Mucosa of gallbladder (tissue), 1 donor: ENCODE measurements at places on chromosomes 1 and 21. TPM values are rescaled to one million over a fixed set of nuclear protein-coding genes. Genes with fewer than 3 reads are reported as not detected.

Gene TFF3
- total RNA-seq, result 1,342 TPM

Gene KIRREL1
- total RNA-seq, result 26.8 TPM

Gene CRB1
- total RNA-seq, result 0.06 TPM

Gene C1orf87
- total RNA-seq, result not detected

DNA sequence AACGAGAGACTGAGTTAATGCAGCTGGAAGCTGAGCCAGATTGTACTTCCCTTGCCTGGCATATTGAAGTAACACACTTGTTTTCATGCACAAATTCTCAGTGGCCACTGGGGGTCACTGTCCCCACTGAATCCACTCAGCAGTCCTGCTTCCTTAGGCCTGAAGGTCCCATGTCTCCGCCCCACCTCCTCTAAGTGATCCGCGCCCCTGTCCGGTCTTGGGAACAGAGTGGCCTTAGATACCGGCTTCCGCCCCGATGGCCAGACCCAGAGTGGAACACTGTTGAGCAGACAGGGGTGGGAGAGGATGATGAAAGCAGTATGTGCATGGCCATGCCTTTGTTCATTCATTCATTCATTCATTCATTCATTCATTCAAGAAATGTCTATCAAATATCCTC is 34.8 kb downstream of the CHAF1B start:
- peak; percentile 81 for DNase-seq

DNA sequence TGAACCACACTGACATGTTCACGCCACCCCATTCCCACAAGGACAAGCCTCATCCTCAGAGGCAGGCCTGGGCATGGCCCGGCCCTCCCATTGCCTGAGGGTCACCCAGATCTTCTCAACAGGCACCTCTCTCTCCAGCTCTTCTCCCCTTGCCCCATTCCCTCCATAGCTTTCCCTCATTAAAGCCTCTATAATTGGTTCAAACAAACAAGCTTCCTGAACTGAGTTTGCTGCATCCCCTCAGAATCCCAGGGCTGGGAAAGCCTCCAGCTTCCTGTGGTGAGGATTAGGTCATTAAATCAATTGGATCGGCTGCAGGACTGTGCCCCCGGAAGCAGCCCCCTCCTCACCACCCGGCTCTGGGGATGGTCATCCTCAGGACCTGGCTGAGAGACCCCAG is 18.9 kb downstream of the CTNNBIP1 start:
- no peak for DNase-seq

DNA sequence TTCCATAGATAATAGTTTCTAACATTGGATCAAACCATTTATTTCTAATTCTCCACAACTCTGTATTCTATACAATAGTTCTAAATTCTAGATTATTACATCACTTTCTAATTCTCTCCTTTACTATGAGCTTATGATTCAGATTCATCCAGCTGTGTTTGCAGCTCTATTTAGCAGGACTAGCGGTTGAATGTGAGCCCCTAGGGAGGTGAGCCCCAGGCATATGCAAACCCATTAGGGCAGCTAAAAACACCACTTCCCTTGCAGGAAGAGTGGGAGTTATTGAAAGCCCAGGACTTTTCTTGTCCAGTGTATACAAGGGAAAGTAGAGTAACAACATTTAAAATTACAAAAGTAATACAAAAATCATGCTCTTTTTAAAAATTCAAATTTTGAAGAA is 56.9 kb downstream of the KRTAP19-8 start:
- DNase-seq, result no peak

DNA sequence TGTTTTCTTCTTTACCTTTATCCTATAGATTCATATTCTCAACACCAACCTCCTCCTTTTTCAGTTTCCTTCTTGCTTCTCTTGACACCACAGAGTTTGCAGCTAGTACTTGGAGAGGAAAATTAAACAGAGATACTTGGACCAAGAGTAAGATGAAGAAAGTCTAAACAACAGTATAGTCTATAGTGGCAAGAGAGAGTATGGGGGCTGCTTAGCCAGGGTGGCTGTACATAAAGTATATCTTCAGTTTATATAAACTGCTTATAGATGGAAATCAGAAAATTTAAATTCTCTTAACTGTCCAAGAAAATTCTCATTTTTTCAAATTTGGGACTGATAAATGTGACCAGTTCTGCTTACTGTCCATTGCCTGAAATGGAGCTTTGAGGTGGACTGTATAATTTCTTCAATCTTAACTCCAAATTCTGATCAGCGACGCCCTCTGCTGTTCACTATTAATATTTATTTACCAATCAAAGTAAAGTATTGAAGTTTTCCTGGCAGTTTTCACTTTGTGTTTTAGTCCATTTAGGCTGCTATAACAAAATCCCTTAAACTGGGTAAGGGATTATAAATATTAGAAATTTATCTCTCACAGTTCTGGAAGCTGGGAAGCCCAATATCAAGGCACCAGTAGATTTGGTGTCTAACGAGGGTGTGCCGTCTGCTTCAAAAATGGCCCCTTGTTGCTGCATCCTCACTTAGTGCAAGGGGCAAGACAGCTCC is 14.8 kb upstream of the METTL18 start:
- no peak for DNase-seq

- DNase-seq, result no peak
Measured at GRCh38 chr21:33972539-33972938, 56.9 kb upstream of the ATP5PO start.

DNA sequence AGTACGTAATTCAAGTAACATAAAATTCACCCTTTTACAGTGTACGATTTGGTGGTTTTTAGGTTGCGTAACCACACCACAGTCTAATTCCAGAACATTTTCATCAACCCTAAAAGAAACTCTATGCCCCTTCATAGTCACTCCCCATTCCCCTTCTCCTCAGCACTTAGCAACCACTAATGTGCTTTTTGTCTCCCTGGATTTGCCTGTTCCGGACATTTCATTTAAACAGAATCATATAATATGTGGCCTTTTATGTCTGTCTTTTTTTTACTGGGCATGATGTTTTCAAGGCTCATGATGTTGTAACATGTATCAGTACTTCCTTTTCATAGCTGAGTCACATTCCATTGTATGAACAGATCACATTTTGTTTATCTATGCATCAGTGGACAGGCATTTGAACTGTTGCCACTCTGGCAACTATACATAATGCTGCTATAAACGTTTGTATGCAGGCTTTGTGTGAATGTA is 20.8 kb downstream of the OBSCN start:
- no peak for DNase-seq

- no peak for DNase-seq
Measured at GRCh38 chr21:20902998-20903397, 95.2 kb upstream of the NCAM2 start.

GRCh38 chr1:27027575-27028250 is 15.1 kb upstream of the TENT5B start:
- no peak for DNase-seq

DNA sequence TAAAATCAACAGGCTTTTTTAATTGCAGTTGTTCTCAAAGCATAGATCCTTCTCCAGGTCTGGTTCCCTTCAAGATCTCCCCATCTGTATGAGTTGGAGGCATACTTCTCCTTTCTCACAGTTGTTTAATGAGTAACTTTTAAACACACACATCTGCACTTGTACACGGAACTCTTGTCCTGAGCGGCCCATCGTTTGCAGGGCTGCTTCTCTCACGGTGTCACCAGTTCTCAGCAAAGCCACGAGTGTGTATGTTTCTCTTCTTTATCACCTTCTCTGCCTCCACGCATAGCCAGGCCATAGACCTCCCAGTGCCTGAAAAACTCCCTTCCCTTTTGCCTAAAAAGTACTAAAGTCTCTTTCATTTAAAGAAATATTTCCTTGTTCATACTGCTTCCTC is 68.7 kb upstream of the ROR1 start:
- DNase-seq, result peak; percentile 19

DNA sequence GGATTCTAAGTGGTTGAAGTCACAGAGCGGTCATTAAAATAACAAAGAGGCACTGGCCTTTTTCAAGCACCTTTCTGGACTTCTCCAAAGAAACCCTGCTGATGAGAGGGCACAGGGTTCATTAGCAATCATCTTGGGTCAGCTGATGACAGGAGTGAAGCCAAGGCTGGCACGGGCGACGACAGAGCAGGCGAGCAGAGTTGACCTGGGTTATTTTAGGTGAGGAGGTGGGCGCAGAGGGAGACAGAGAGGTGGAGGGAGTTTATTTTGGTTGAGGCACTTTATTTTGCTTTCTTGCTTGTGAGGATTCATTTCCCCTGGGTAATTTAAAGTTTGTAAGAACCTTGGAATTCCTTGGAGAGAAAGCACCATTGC is 57.9 kb downstream of the OLIG1 start:
- no peak for DNase-seq
